HFFc6 (cell line): ENCODE measurements at places on chromosomes 7 and 10.
A peak's percentile ranks its signal among the peaks of the same experiment; 100 is the strongest.

- no peak for DNase-seq
These were observed 55.1 kb upstream of the ZPBP start for GRCh38 chr7:50147951-50148808.

DNA sequence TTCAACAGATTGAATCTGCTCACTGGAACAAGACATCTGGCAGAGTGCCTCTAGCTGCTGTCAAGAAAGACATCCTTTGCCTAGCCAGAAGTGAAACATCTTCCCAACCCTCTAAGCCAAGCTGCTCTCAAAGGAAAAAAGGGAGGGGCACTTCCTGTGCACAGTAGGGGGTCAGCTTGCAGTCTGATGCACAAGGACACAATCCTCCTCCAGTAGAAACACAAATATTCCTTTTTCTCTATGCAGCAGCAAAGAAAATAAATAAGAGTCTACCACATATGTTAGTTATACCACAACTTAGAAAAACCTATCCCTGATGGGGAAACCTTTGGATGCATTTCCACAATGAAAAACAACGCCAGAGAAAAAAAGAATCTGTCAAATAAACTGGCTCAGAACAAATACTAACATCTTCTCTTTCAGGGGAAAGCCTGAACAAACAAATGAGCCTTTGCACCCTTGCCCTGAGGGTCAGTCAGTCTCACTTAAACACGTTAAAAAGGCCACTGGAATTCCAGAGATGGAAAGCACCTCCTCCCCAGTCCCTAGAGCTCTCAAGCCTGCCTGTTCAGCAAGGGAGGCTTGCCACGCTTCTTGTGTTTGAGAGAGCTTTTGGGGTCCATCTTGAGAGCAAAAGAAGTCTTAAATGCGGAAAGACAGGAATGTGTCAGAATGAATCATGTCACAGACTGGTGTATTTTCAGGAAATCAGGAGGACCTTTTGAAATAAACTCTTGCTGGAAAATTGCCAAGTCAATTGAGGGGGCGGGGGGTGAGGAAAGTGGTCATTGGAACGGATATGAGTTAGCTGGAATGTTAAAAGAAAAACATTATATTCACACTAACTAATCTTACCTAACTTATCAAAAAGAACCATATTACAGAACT, 7.5 kb downstream of the LAMB1 start:
- DNase-seq, result peak; percentile 53

GRCh38 chr10:86078639-86079035, 288.0 kb downstream of the GRID1 start:
- DNase-seq, result no peak

GRCh38 chr7:2921653-2922347, 77.7 kb upstream of the GNA12 start:
- DNase-seq, result no peak

DNA sequence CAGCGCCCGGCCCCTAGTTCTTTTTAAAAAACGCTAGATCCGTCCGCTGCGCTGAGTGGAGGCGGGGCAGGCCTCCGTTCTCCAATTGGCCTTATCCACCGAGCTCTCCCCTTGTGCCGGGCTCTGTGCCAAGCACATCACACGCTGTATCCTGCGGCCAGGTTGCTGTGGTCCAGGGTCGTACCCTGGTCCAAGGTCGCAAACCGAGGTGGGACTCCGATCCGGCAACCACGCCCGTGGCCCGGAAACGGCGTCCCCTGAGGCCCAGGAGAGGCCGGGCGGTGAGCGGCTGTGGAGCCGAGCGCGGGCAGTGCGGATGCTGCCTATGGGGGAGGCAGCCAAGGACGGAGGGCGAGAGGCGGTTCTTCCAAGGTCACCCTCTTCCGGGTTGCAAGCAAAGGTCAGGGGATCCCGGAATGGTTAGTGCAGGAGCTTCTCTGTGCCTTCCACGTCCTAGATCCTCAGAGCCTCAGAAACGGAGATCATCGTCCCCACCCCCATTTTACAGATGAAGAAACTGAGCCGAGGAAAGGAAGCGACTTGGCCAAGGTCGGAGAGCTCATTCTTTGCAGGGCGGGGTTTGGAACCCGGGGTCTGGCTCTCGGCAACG, 72.4 kb upstream of the LRRC4 start:
- DNase-seq, result no peak

- DNase-seq, result no peak
These were observed 882 bp downstream of the IRF5 start for GRCh38 chr7:128938544-128939074.

DNA sequence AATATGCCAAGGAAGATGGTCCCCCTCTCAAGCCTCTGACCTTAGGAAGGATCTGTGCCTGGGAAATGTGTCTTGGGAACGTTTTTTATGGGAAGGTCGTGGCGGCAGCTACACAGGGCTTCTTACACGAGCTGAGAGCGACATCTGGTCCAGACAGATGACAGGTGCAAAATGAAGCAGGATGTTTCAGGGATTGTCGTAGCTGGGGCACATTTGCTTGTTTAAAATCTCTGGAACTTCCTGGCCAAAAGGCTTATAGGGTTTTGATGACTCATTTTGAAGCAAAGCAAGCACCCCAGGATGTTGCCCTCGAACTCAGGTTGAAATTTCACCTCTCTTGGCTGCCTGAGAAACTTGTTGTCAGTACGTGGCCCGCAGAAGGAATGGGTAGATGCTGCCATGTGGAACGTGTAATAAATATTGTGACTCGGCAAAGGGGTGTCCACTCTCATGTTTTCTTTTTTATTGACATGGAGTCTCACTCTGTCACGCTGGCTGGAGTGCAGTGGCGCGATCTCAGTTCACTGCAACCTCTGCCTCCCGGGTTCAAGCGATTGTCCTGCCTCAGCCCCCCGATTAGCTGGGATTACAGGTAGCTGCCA, 117.5 kb downstream of the CAMK1D start:
- DNase-seq, result no peak

GRCh38 chr10:5775685-5776084, 37.5 kb downstream of the GDI2 start:
- no peak for DNase-seq
